Stimulated activated naive CD8-positive, alpha-beta T cell treated with anti-CD3 and anti-CD28 coated beads, Interleukin-15, Interleukin-2, amounts not matched to agents 100 U/mL and 50 U/mL, for 24 hours (primary cell): ENCODE measurements at places on chromosomes 5 and 9.
A peak's percentile ranks its signal among the peaks of the same experiment; 100 is the strongest.

DNA sequence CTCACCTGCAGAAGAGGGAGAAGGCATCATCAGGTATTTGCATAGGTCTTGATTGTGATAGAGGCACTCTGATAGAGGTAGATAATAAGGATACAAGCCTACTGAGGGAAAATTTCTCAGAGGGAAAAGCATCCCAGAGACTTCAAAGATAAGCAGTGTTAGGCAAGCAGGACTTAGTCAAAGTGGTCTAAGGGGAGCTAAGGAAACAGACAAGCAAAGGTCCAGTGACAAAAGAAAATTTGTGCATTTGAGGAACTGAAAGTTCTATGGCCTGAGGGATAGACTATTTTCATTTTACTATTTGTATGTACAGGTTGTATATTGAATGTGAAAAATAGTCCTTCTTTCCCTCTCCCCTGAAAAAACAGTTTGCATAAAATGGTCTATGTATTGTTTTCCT, 27.4 kb downstream of the OXCT1 start:
- no peak for DNase-seq

DNA sequence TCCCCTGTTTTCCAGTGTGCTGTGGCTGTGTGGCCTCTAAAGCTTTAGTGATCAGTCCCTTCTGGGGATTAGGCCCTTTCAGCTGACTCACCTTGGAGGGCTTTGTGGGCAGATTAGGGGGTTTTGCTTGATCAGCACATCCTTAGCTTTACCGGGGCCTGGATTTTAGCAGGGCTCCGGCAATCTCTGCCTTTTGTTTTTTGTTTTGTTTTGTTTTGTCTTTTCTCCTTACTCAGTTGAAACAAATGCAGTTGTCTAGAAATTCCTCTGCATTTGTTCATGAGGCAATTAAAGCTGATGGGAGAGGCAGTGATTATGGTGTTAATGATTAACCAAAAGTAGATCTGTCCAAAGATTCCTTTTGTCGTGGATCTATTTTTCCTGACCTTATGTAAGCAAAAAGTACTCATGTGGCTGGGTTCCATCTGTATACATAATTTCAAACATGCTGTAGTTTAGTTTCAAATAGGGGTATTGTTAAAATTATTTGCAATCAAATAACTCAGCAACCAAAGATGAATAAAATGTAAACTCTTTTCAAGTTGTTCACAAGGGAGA, 5.2 kb upstream of the TDRD7 start:
- no peak for DNase-seq

- DNase-seq: no peak
These were observed 76.0 kb downstream of the COL15A1 start for GRCh38 chr9:99019510-99020331.

DNA sequence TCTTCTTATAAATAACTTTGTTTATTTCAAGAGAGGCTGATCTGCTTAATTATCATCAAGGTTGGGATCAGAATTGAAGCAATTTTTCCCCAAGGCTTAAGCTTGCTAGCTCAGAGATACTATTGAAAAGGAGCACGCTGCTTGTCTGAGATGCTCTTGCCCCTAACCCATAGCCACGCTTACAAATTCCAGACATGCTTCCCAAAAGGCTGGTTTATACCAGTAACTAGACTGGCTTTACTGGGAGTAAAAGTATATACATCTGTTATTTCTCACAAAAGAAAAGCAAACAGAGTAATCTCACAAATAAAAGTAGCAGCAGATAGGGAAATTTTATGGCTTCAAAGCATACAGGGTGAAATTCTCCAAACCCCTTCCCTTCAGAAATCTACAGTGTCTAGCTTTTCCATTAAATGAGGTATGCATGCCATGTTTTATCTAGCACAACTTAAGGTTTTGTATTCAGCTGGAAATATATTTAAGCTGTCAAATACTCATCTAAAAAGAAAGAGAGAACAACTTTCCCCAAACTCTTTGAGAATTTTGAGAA, 163.2 kb upstream of the TRPC7 start:
- DNase-seq: no peak

DNA sequence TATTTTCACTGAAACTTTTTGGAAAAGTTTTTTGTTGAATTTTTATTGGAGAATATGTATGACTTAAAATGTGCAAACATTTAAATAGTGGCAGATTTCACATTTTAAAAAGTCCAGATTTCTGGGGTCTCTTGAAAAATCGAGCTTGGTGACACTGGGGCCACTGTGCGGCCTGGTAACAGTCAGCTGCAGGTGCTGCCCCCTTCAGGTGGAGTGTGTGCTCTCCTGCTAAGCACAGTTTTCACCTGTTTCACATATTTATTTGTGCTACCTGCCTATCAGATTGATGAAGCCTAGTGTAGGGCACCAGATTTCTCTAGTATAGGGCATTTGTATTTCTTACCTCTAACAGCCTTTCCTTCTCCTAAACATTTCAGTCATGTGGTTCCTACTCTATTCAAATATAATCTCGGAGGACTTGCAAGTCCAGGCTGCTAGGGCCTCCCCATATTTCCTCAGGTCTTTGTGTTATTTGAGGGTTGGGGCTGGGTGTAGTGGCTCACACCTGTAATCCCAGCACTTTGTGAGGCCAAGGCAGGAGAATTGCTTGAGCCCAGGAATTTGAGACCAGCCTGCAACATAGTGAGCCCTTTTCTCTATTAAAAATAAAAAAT, 95.8 kb upstream of the KLF9 start:
- peak; percentile 66 for DNase-seq

- DNase-seq: peak; percentile 12
These were observed 707 bp downstream of the PIP5K1B start for GRCh38 chr9:68705531-68706362.

GRCh38 chr9:109579191-109579948, 81.3 kb upstream of the PTPN3 start:
- DNase-seq: no peak

- DNase-seq: no peak
These were observed 49.3 kb upstream of the SYNPO start for GRCh38 chr5:150590979-150591695.

DNA sequence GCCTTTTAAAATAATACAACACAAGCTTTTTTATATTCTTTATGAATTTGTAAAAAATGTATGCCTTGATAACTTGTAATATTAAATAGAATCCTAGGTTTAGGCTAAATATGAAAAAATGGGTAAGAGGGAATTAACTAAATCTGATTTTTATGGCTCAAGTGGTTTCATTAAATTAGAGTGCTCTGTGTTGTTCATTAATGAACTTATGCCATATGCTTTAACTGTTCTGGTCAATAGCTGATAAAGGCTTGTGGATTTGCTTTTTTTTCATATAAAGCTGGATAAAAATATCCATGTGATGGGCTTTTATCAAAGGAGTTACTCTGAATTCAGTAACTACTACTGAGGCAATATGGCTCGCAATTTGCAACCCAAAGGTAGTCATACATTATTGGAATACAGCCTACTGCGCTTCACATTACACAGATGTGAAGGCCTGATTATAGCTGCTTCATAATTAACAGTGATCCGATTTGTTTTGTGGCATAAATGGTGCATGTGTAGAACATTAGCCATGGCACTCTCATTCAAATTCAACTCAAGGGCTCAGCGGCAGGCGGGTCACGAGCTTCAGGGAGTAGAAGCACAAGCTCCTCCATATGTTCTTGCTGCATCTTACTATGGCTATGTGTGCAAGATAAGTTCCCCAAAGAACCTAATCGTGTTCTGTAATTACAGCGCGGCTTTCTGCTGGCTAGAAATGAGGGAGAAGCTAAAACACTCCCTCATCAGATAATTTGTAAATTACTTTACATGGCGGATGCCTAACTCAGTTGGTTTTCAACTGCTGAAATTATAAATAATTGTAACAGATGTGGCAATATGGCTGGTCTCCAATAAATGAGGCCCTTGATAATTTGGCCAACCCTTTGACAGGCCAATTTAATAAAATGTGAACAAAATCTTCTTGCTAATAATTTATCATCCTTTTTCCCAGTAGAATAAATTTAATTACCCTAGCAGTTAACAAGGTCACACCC, 188.3 kb downstream of the CNTLN start:
- DNase-seq: no peak
